HEK293T (cell line): ENCODE measurements at places on chromosomes 3 and 15.

- DNase-seq: peak; percentile 6
These were observed 664 bp upstream of the PIK3CA start for GRCh38 chr3:179147514-179147872.

GRCh38 chr15:70430069-70430468, 332.4 kb upstream of the TLE3 start:
- DNase-seq: no peak

GRCh38 chr3:24316887-24317383, 177.7 kb downstream of the THRB start:
- no peak for DNase-seq

- DNase-seq: no peak
These were observed 845.3 kb downstream of the MCTP2 start for GRCh38 chr15:95076678-95076990.

DNA sequence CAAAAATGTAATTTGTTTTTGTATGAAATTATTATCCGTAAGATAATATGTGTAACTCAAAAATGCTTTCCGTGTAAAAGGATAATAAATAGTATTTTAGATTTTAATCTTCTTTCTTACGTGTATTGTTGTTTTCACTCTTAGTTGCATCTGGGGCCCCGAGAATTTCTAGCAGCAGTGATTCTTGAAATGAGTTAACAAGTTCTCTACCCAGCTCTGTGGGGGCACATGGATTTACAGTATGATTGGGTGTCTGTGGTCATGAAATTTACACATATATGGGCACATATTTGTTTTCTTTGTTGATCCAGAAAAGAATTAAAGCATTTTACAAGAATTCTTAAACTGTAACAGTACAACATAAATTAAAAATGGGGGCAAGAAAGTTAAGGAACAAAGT, 145.9 kb upstream of the LRRFIP2 start:
- DNase-seq: no peak
